NCI-H2081 treated with DMSO at 0.1 percent for 48 hours (cell line): ENCODE measurements at places on chromosomes 5 and 9.

GRCh38 chr9:36827593-36827992 is 206.5 kb downstream of the PAX5 start:
- DNase-seq = no peak

DNA sequence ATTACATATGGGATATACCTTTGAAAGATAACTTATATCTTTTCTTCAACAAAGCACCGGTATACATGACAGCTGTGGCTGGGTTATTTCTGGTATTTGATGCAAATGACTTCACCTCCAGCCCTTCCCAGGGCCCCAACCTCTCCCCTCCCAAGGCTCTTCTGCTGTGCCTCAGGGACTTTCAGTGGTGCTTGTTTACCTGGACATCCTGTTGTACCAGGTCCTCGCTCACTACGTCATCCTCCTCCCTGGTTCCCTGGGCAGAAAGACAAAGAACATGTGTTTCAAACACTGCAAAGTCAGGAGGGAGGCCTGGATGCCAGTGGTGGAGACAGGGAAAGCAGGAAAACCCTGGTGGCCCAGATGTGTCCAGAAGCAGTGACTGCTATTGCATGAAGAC is 23.4 kb downstream of the ANXA6 start:
- DNase-seq = no peak

- no peak for DNase-seq
Measured at GRCh38 chr9:99632349-99633038, 189.2 kb upstream of the NR4A3 start.

DNA sequence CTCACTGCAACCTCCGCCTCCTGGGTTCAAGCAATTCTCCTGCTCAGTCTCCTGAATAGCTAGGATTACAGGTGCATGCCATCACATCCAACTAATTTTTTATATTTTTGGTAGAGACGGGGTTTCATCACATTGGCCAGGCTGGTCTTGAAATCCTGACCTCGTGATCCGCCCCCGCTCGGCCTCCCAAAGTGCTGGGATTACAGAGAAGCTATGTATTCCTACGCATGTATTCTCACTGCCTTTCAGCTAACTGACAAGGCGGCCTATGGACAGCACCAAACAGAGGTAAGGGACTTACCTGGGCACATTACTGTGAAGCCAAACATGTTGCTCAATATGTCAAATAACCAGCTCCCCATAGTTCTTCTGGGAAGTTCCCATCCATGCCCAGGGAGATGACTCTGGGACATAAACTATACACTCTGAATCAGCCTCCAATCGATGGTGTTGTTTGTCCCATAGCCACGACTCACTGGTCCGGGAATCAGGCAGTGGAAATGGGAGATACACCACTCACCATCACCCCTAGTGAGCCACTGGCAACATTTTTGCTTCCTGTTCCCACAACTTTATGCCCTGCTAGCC is 114.6 kb downstream of the SYK start:
- DNase-seq = no peak

- no peak for DNase-seq
Measured at GRCh38 chr5:125699860-125700259, 723.3 kb upstream of the GRAMD2B start.
